A549 treated with GW870086 at 1 μM for 4 hours (cell line): ENCODE measurements at places on chromosomes 1 and 21. TPM values are rescaled to one million over a fixed set of nuclear protein-coding genes. Genes with fewer than 3 reads are reported as not detected.

Gene KRTAP19-7
- not detected in 5 replicates for total RNA-seq

Gene PLXNA2
- total RNA-seq = 2.0 to 2.6 TPM (median 2.2 TPM) in 5 replicates

Gene MIGA1
- 4.9 to 7.6 TPM (median 7.1 TPM) in 5 replicates for total RNA-seq

Gene ASTN1
- total RNA-seq = not detected in 5 replicates

Gene CR1
- total RNA-seq = not detected in 5 replicates

Gene ACTA1
- total RNA-seq = 0.15 to 0.26 TPM in 2 of 5 replicates, not detected in the others

Gene TIAM1
- 0.69 to 1.5 TPM (median 0.78 TPM) in 5 replicates for total RNA-seq

Gene CASZ1
- total RNA-seq = 1.1 to 1.7 TPM (median 1.5 TPM) in 5 replicates

Gene CD52
- total RNA-seq = not detected in 5 replicates

Gene MYOCOS
- total RNA-seq = not detected in 5 replicates

Gene HTR6
- total RNA-seq = 0.07 to 0.14 TPM (median 0.14 TPM) in 5 replicates

Gene SPRR1A
- not detected in 5 replicates for total RNA-seq

Gene ITLN2
- total RNA-seq = 0.30 to 0.93 TPM (median 0.57 TPM) in 5 replicates

Gene SPRR2D
- not detected in 5 replicates for total RNA-seq

Gene VHLL
- not detected in 5 replicates for total RNA-seq

Gene GABPA
- total RNA-seq = 4.2 to 7.9 TPM (median 6.4 TPM) in 5 replicates

Gene SPRR4
- not detected in 5 replicates for total RNA-seq

Gene KCNJ9
- total RNA-seq = not detected in 5 replicates

Gene RIT1
- total RNA-seq = 21.5 to 24.8 TPM (median 22.5 TPM) in 5 replicates

Gene LCE2B
- not detected in 5 replicates for total RNA-seq

Gene S100A5
- 0.87 to 1.4 TPM (median 1.1 TPM) in 5 replicates for total RNA-seq

Gene PDZK1IP1
- 6.2 to 9.4 TPM (median 8.5 TPM) in 5 replicates for total RNA-seq

Gene OPRD1
- total RNA-seq = 0.02 TPM in 3 of 5 replicates, not detected in the others

Gene FHAD1
- total RNA-seq = 0.29 to 0.81 TPM (median 0.62 TPM) in 5 replicates

Gene FCRL5
- not detected in 5 replicates for total RNA-seq

Gene FASLG
- total RNA-seq = not detected in 5 replicates

Gene FGR
- 0.05 TPM in 1 of 5 replicates, not detected in the others for total RNA-seq

Gene ZNF648
- not detected in 5 replicates for total RNA-seq

Gene DCDC2B
- total RNA-seq = not detected in 5 replicates

Gene HSD3B1
- total RNA-seq = not detected in 5 replicates

Gene OR6K3
- not detected in 5 replicates for total RNA-seq

Gene OR2M3
- not detected in 5 replicates for total RNA-seq

Gene CHRM3
- 0.03 to 0.16 TPM (median 0.08 TPM) in 4 of 5 replicates, not detected in the other for total RNA-seq

Gene NGF
- total RNA-seq = 0.93 to 1.4 TPM (median 1.2 TPM) in 5 replicates

Gene CFAP107
- not detected in 5 replicates for total RNA-seq

Gene TCHH
- 0.26 to 0.34 TPM (median 0.28 TPM) in 5 replicates for total RNA-seq

Gene PTAFR
- 0.09 to 0.27 TPM (median 0.23 TPM) in 5 replicates for total RNA-seq

Gene F5
- total RNA-seq = 0.05 to 0.43 TPM (median 0.06 TPM) in 5 replicates

Gene GPR157
- 3.2 to 9.0 TPM (median 6.9 TPM) in 5 replicates for total RNA-seq

Gene CLIC6
- total RNA-seq = 0.07 to 0.09 TPM (median 0.08 TPM) in 4 of 5 replicates, not detected in the other

Gene AKNAD1
- 1.1 to 1.5 TPM (median 1.3 TPM) in 5 replicates for total RNA-seq

Gene RGS7
- 0.09 TPM in 1 of 5 replicates, not detected in the others for total RNA-seq

Gene LCE1B
- total RNA-seq = not detected in 5 replicates

Gene IGSF5
- total RNA-seq = not detected in 5 replicates

Gene GFI1
- total RNA-seq = 0.15 to 0.24 TPM (median 0.22 TPM) in 4 of 5 replicates, not detected in the other

Gene AK4
- total RNA-seq = 24.9 to 31.8 TPM (median 28.2 TPM) in 5 replicates

Gene RGS13
- total RNA-seq = not detected in 5 replicates

Gene UFC1
- total RNA-seq = 83.0 to 144 TPM (median 90.5 TPM) in 5 replicates

Gene ACKR1
- not detected in 5 replicates for total RNA-seq
